ENCODE measurements at places on chromosomes 6 and 20. TPM values are rescaled to one million over a fixed set of nuclear protein-coding genes. Genes with fewer than 3 reads are reported as not detected.

The COL12A1 gene
- total RNA-seq: 163 TPM

The EYS gene
- total RNA-seq: under 0.01 TPM

The TP53TG5 gene
- not detected for total RNA-seq

The MPIG6B gene
- 0.28 TPM for total RNA-seq

The SLA2 gene
- under 0.01 TPM for total RNA-seq

The KIF25 gene
- total RNA-seq: 2.0 TPM

The EGFL8 gene
- total RNA-seq: 1.4 TPM

The IL20RA gene
- 0.28 TPM for total RNA-seq

The OR2B6 gene
- not detected for total RNA-seq

The FLOT1 gene
- 71.3 TPM for total RNA-seq

The DLK2 gene
- 0.28 TPM for total RNA-seq

The OPN5 gene
- total RNA-seq: not detected

The CD2AP gene
- 23.0 TPM for total RNA-seq

The ANGPT4 gene
- under 0.01 TPM for total RNA-seq

The MCHR2 gene
- total RNA-seq: not detected

The SRMS gene
- not detected for total RNA-seq

The GTSF1L gene
- not detected for total RNA-seq

The UNC93A gene
- total RNA-seq: not detected

The DNMT3B gene
- 2.0 TPM for total RNA-seq

The KIF6 gene
- total RNA-seq: 0.28 TPM

The CALHM6 gene
- total RNA-seq: 0.58 TPM
